ENCODE measurements at places on chromosomes 3 and 15.

GRCh38 chr3:42349765-42350594 lies 60.4 kb downstream of the LYZL4 start:
- no peak for DNase-seq

DNA sequence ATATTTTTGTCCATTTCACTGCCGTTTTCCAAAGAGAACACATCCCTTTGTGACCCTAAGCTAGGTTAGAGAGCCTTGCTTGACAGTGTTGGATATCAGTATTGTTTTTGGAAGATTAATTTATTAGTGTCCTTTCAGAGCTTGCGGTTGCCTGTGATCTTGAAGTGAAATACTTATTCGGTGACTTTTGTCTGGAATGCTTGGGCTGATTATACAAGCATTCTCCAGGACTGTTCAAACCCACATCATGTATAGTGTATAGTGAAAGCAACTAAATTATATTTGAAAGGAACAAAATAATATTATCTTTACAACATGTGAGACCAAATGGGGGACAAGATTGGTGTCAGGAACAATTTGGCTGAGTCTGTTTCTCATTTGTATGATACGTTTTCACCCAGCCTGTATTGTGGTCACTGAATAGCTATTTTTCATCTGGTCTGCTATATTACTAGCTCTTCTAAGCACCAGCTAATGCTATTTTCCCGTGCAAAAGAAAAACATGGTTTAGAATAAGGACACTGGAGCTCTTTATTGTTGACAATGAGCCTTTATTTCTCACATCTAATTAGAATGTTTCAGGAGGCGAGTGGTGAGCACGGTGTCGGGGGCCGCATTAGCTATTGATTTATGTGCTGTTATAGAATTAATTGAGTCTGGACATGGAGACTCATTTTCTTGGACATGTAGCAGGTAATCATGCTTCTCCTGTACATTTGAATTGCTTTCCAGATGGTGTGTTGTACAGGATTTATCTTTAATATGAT lies 158.1 kb downstream of the APBA2 start:
- DNase-seq = no peak

DNA sequence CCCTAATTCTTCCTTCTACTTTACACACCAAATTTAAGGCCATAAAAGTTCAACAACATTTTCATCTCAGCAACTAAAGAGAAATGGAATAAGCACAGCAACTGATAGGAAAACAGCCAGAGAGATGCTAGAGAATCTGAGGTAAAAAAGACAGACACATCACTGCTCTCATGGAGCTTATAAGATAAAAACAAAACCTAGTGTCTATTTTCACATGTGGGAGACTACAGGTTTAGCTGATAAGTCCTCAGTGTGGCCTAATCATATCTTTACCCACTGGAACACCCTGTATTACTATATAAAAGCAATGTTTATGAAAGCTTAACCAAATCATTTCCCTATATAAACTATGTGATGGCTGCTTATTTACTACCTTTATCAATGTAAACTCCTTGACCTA lies 33.0 kb downstream of the KPNA4 start:
- no peak for DNase-seq

DNA sequence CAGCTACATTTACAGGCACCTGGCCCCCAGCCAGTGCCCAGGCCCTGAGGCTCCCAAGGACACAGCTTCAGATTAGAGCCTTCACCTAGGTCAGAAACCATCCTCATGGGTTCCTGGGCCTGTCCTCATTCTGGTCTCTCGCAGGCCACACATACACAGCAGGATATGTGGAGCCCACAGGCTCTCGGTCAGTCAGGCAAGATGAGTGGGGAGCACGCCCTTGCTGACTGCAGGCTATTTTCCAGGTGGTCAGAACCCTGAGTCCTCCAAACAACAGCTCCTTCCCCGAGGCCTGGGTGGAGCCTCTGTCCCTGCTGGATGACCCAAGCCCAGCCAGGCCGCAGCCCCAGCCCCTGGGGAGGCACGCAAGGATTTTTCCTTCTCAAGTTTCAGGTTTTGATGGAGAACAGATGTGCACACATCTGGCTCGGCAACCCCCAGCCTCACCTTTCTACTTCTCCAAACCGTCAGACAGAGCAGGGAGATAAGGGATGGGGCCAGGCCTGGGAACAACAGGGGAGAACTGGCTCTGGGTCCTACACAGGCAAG lies 1.6 kb downstream of the STRA6 start:
- no peak for DNase-seq

GRCh38 chr3:158672215-158673176 lies at the start of gene LXN:
Gene LXN, minus strand, starts transcription at chr3:158672648. Its CDS starts 170 bp downstream, at chr3:158672478.
- DNase-seq = peak; percentile 63

DNA sequence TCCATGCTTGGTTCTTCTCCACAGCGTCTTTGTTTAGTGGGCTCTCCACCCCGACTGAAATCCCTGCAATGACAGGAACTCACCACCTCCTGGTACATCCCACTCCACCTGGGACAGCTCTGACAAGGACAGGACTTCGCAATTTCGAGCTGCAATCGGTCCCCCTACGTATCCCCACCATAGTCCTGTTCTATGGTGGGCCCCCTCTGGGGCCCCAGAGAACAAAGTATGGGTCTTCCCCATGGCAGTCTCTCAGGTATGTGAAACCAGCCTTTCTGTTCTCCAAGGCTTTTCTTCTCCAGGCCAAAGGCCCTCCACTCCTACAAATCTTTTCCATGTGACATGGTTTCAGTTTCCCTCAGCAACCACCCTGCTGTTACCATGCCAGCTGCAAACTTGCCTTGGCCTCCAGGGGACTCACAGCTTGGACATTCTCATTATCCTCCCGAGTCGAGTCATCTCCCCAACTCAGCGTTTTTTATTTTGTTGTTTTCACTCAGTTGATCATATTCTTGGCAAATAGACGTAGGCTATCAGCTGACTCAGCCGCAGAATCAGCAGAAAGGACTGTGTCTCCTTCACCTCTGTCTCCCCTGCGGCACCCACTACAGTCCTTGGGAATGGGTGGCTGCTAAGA lies 233.3 kb downstream of the OPA1 start:
- DNase-seq = no peak

- no peak for DNase-seq
These were observed 86.1 kb upstream of the NTRK3 start for GRCh38 chr15:88342666-88343065.

- no peak for DNase-seq
These were observed 35.4 kb upstream of the DUSP7 start for GRCh38 chr3:52091586-52092270.

GRCh38 chr3:160098926-160099626 lies 110.4 kb downstream of the IL12A start:
- no peak for DNase-seq

DNA sequence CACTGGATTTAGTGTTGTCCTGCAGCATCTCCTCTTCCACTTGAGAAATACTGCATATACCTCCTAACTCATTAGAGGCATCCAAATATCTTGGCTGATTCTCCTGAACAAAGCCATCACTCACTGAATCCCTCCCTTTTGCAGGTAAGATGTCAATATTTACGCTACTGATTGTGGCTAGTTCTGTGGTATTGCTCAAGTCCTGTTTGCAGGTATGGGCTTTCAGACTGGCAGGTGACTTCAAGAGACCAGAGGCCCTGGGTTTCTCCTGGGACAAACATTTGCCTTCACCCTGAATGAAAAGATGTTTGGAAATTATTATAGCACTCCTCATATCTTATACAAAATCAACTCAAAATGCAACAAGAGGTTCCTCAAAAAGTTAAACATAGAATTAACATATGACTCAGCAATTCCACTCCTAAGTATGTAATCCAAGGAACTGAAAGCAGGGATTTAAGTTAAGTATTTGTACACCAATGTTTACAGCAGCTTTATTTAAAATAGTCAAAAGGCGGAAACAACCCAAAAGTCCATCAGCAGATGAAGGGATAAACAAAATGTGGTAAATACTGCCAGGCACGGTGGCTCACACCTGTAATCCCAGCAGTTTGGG lies 18.6 kb downstream of the NEK4 start:
- DNase-seq = no peak

DNA sequence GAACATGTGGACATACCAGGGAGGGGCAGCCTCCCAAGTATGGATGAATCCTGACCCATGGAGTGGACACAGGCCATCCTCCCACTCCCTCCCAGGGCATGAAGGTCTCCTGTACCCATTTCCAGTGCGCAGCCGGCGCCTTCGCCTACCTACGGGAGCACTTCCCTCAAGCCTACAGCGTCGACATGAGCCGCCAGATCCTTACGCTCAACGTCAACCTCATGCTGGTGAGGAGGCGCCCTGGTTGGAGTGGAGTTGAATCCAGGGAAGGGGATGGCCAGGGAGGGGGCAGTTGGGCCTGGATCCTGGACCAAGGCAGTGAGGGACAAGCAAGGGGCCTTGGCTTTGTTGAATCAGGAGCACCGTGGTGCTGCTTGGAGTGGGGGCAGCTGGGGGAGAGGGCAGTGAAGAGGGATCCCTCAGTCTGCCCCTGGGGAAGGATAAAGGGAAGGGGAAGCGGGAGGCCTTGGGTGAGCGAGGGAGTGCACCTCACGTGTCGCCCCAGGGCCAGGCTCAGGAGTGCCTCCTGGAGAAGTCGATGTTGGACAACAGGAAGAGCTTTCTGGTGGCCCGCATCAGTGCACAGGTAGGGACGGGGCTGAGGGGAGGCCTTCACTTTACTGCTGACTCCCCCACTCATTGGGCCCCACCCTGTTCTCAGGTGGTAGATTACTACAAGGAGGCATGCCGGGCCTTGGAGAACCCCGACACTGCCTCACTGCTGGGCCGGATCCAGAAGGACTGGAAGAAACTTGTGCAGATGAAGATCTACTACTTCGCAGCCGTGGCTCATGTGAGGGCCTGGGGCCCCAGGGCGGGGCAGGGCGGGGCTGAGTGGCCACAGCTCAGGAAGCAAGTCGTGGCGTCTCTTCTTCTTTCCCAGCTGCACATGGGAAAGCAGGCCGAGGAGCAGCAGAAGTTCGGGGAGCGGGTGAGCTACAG lies 25.3 kb downstream of the PTPN23 start:
- DNase-seq = no peak
